ENCODE measurements at places on chromosomes 4 and X.
A peak's percentile ranks its signal among the peaks of the same experiment; 100 is the strongest.

- DNase-seq, result peak; percentile 77
Measured at GRCh38 chrX:51395810-51396728, 63.4 kb downstream of the NUDT10 start.

DNA sequence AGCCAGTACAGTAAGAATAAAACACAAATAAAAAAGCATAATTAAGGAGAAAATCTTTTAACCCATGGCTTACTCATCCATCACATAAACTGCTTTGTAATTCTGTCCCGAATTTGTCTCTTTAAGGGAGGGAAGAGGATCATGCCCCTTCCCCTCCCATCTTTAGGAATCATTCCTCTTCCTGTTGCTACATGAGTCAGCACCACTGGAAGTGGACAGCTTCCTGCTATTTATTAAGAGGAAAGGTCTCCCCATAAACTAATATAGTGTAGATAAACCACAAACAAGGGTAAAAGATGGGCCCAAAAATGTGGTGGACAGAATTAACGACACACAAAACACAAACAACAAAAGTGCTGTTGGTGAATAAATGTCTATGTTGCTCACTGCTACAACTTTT is 75.8 kb downstream of the PPP3CA start:
- DNase-seq, result no peak

GRCh38 chr4:182089326-182089725 is 153.9 kb upstream of the TENM3 start:
- no peak for DNase-seq

- DNase-seq, result no peak
Measured at GRCh38 chr4:67109276-67109675, 436.0 kb downstream of the CENPC start.

- no peak for DNase-seq
Measured at GRCh38 chrX:51759055-51759839, 16.0 kb downstream of the GSPT2 start.

GRCh38 chr4:156949373-156949814 is 22.2 kb downstream of the PDGFC start:
- DNase-seq, result no peak

DNA sequence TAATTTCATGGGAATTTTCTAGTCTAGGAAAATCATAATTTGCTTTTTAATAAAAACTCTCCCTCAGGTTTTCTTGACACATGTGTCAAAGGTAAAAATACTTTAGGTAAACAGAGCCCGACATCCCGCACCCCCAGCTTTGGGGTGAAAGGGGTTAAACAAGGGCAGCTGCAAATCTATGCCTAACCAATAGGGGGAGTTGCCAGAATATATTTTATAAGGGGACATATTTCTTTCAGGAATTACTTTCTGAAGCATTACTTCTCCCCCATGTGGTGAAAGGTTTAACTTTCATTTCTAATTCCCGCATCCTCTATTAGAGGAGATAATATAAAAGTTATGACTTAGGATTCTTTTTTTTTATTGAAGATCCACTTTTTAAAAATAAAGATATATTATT is 53.9 kb upstream of the HEPH start:
- peak; percentile 9 for DNase-seq

- no peak for DNase-seq
Measured at GRCh38 chrX:114619874-114620273, 36.0 kb downstream of the HTR2C start.

- DNase-seq, result no peak
Measured at GRCh38 chrX:49040376-49040955, 2.7 kb downstream of the TFE3 start.

- DNase-seq, result no peak
Measured at GRCh38 chrX:35728481-35728880, 69.7 kb upstream of the MAGEB16 start.

GRCh38 chrX:25872786-25873185 is 265.4 kb upstream of the MAGEB18 start:
- DNase-seq, result no peak

DNA sequence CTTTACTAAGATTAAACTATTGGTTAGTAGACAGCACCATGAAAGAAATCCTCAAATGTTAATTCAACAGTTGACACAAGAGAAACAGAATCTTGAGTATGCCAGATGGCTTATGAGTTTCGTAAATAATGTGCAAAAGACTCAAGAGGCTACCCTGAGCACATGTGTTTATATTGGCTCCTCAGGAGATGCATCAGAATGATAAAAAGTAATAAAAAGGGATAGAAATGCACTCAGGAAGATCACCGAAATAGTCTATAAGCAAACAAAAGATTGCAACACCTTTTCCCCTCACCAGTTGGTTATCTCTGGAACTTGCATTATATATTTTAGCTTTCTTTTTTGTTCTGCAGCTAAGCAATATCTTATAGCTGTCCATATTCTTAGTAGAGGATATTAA is 84.4 kb downstream of the SCFD2 start:
- no peak for DNase-seq

DNA sequence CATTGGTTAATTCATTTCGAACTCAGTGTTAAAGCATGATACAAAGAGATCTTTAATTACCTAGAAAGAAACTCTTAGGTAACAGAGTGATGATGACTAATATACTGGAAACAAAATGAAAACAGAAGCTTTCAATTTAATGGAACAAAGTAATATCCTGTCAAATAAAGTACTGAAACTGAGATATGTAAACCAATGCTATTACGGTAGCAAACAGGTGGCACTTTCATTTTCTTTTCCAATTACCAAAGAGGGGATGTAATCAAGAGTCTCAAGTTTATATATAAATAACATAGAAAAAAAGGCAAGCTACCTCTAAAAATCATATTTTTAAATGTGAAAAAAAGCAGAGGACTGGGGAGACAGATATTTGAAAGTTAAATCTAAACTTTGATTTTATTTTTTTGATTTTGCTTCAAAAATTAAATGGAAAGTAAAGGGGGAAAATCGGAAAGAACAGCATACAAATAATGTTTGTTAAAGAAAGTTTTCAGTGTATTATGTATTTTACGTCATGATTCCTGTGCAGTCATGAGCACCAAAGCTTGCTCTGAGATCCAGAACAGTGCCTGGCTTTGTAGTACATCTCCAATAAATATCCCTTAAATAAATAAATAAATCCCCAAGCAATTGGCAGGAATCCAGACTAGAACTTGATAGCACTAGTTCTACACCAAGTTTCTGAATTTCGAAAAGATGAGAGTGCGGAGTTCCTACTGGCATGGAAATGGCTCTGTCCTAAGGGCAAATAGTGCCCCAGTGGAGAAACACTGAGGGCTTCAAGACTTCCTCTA is 25.0 kb upstream of the RAPGEF2 start:
- DNase-seq, result no peak

DNA sequence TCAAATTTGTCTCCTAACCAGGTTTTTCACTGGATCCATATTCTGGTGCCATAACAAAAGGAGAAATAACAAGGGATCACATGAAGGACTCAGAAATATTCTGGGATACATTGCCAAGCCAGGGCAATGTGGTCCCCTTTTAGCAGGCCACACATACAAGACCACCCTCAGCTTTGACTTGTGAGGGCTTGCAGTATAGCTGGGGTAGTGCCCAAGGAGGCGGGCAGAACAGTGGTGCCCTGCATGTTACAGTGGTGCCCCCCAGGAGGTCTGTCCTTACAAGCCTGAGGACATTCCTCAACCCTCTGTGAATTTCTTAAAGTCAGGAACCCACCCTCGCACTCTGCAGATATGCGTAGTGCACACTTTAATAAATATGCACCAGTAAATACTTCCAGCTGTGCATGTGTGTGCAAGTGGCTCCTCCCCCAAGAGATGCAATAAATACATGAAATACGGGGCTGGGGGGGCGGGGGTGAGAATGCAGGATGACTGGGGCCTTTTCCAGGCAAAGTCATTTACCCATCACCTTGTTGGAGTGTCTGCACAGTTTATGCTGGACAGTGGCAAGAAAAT is 34.4 kb upstream of the TBL1X start:
- no peak for DNase-seq

GRCh38 chr4:38160487-38161207 is 200.4 kb downstream of the PTTG2 start:
- peak; percentile 75 for DNase-seq

DNA sequence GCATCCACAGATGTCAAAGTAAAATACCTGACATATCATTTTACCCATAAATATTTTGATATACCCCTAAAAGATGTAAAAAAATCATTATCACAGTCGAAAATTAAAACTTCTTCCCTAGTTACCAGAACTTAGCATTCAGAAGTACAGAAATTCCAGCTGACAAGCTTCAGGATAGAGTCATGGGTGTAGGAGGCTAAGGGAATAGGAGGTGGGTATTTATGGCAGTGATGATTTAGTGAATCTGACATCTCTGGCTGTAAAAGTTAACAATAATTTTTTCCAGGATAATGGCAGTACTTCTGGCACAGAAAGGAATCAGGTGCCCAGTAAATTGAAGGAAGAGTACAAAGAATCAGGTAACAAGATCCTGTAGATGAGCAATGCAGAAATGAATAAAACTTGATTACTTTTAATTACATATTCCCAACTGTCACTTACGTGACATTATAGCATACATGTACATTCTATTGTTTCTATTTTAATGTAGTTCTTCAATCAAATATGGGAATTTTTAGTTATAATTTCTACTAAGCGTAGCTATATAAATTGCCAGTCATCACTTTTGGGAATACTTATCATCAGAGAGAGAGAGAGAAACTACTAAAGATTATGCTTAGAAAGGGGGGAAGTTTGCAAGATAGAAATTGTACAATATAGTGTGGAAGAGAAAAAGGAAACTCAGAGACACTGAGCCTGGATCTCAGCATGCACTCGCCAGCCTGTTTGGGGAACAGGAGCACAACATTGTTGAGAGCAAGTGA is 143.4 kb downstream of the TMEM144 start:
- DNase-seq, result no peak

- DNase-seq, result no peak
Measured at GRCh38 chrX:101931136-101931487, 715 bp downstream of the ZMAT1 start.

- DNase-seq, result no peak
Measured at GRCh38 chr4:8355306-8355705, 85.2 kb downstream of the ACOX3 start.

DNA sequence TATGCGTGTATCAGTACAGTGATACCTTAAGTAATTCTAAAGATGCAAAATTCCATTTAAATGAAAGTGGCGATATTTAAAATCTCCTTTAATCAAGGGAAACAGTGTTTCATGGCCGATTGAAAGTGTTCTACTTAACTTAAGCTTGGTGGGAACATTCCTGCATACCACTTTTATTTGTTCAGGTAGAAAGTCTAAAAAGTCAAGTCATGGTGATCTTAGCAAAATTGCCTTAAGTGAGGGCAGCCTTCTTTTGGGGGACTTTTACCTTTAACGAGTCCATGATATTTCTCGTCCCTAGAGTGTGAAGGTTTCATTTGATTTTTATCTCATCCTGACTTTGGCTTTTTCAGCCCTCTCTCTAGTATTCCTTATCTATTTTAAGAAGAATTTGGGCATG is 149.2 kb downstream of the KDM6A start:
- DNase-seq, result no peak

- no peak for DNase-seq
Measured at GRCh38 chrX:111671668-111672067, 9.3 kb upstream of the ALG13 start.

DNA sequence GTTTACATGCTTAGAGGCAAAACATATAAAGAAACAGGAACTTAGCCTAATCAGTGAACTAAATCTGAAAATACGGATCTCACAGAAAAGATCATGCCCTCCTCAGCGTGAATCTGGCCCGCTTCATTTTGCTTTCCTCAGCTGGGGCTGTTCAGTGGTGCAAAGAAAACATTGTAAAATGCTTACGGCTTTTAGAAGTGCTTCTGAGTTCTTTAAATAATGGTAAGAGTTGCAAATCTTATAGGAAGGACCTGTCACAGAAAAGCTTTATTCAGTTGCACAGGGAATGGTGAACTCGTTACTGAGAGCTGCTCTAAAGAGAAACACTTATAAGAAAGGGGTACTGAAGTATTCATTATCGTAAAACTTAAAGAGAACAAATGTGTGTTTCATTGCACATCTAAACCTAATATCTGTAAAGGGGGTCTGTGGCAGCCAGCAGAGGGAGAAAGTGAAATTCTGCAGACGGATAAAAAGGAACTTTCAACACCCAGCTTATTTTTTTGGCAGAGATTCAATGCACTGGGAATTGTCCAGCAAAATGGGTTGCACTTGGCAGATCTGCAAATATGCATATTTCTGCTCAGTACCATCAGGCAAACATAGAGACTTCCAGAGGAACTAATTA is 139.2 kb upstream of the ANK2 start:
- DNase-seq, result no peak

DNA sequence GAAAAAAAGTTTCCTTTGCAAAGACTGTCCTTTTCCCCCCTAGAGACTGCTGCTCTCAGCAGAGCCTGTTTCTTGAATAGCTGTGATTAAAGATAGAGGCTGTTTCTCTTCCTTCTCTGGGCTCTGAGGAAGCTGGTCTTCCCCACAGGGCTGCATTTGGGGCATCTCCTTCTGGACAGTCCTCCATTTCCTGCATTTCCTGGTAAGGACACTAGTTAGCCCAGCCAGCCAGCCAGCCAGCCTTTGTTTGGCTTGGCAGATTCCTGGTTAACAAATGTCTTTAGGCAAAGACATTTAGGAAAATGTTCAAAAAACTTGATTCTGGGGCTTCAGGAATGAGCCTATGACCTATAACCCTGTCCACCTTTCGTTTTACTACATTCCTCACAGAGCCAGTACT is 34.0 kb upstream of the PLAC1 start:
- DNase-seq, result no peak

- no peak for DNase-seq
Measured at GRCh38 chr4:105674011-105674410, 34.5 kb downstream of the INTS12 start.

GRCh38 chrX:67619253-67619652 is 75.4 kb downstream of the AR start:
- DNase-seq, result no peak

GRCh38 chrX:16469870-16470269 is 180.1 kb upstream of the S100G start:
- no peak for DNase-seq

DNA sequence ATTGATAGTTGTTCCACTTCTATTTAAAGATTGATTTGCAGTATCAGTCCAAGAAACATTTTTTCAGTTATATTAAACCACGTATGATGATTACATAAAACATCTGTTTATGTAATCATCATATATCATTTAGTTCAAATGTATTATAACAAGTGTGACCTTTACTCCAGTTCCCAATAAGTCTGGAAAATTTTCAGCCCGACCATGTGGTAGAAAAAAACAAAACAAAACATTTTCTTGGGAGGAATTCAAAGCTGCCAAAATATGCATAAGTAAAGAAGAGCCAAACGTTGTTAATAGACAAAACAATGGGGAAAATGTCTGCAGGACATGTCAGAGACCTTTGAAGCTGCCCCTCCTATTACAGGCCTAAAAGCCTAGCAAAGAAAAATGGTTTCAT is 709.1 kb downstream of the FAT4 start:
- DNase-seq, result no peak

GRCh38 chrX:68651110-68651509 is 3.6 kb downstream of the STARD8 start:
- no peak for DNase-seq

DNA sequence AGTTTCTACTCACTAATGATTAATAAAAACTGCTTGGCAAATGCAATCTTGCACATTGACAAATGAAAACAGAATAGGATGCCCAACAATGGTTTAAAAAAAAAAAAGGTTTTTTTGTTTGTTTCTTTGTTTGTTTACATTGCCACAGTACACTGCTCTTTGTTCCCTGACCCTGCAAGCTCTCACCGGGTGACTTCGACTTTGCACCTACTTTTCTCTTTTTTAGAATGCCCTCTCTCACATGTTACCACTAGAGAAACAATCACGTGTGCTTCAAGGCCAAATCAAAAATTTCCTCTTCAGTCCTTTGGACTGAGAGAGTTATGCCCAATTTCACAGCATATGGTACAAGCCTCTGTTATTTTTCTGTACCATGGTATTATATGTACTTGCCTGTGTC is 101.5 kb downstream of the DMD start:
- DNase-seq, result no peak
